ENCODE measurements at places on chromosomes 4 and X. TPM values are rescaled to one million over a fixed set of nuclear protein-coding genes. Genes with fewer than 3 reads are reported as not detected.

The BEND4 gene
- 1.1 TPM for polyA plus RNA-seq

DNA sequence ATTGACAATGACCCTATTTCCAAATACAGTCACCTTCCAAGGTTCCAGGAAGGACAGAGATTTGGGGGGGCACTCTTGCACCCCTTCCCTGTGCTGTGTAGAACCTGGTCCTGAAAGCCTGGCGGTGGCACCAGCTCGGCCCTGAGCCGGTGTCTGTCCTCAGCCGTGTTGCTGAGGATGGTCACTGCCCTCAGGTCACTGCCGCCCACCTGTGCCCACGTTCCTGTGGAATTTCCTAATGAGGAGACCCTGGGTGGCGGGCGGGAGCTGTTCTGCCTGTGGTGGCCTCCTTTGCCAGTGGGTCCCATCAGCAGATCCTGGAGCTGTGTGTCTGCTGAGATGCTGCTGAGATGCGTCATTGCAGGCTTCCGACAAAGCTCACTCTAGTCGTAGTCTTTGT lies 32.9 kb downstream of the NELFA start:
- no peak for DNase-seq

- DNase-seq, result no peak
These were observed 408.6 kb upstream of the PABPC4L start for GRCh38 chr4:134610172-134610571.

DNA sequence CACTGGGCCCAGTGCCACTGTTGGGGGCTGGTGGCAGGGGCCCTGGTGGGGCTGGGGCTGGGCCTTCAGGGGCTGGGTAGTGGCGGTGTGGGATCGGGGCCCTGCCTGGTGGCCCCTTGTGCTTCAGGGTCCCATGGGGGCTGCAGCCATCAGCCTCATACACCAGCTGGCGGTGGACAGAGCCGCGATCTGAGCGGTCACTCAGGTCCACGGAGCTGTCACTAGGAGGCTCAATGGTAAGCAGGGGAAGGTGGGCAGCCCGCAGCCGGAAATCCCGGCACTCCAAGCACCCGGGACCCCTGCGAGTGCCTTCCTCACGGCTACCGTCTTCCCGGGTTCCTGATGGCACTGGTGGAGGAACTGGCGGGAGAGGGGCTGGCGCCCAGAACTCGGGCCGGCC lies 25.5 kb upstream of the KDM5C start:
- DNase-seq, result no peak

GRCh38 chrX:45454290-45454689 lies 253.6 kb upstream of the DIPK2B start:
- no peak for DNase-seq

All from renal pelvis (tissue), 12 donors.